NCI-H345 (cell line): ENCODE measurements at places on chromosomes 4 and X.
A peak's percentile ranks its signal among the peaks of the same experiment; 100 is the strongest.

GRCh38 chr4:168221301-168221700 is 97.3 kb downstream of the DDX60 start:
- DNase-seq = peak; percentile 27

GRCh38 chr4:189285377-189285776 is 655.3 kb upstream of the FRG1 start:
- no peak for DNase-seq

DNA sequence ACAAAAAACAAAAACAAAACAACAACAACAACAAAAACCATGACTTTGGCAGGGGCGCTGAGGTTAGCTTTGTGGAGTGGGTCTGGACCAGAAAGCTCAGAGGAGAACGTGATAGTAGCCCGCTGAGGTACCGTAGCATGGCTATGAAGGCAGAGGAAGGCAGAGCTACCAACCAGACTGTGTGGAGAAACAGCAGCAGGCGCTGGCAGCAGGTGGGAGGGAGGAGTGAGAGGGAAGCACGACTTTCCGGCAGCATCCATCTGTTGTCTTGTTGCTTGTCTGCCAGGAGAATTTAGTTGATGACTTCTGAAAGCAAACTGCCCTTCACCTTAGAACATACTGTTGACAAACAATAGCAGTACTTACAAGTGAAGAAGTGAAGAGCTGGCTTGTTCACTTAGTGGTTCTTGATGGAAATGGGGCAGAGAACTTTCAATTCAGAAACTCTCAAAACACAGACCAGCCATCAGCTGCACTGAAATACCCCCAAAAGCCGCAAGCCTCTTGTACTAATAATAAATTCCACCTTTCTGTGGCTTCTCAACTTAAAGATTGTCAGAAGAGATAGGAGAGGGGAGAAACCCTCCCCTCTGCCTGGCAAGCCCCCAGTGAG is 447.2 kb downstream of the SLITRK2 start:
- DNase-seq = no peak

- no peak for DNase-seq
Observed at GRCh38 chrX:10555846-10556245, 64.5 kb downstream of the MID1 start.

- peak; percentile 92 for DNase-seq
Observed at GRCh38 chr4:57078685-57079521, 31.3 kb downstream of the IGFBP7 start.

DNA sequence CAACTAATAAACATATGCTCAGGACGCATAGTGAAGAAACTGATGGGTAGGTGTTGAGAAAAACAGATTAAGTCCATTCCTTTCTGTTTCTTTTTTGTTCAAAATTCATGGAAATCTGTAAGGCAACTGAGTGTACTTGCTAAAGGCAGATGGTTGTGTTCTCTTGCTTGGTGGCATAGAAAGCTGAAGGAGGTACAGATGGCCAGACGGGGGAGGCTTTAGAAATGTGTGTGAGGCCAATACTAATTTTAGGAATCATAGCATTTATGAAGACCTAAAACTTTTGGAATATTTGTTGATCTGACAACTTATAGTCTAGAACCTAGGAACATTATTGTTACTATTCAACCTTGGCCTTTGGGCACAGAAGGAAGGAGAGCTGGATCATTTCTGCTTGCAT is 56.8 kb upstream of the EMCN start:
- DNase-seq = no peak

GRCh38 chr4:81429031-81429430 is 42.7 kb downstream of the RASGEF1B start:
- no peak for DNase-seq

DNA sequence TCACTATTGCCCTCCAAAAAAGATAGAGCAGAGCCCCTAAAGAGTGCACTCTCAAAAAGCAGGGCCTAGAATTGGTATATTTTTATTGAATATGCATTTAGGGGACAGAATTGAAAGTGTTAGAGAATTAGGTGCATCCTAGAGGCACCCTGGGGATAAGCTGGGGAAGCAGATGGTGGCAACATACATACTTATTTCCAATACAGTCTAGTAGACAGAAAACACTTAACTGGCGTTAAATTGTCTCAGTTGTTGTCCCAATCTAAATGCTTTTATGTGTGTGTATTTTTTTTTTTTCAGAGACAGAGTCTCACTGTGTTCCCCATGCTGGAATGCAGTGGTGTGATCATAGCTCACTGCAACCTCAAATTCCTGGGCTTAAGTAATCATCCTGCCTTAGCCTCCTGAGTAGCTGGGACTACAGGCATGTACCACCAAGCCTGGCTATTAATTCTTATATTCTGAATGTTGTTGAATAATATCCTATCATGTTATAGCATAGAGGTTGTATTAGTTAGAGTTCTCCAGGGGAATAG is 481.8 kb downstream of the GRXCR1 start:
- no peak for DNase-seq

GRCh38 chr4:122156819-122157218 is 4.7 kb downstream of the BLTP1 start:
- no peak for DNase-seq
